ENCODE measurements at places on chromosomes 4 and X.

- no peak for DNase-seq
Observed at GRCh38 chrX:150959557-150959956, 23.6 kb upstream of the HMGB3 start.

GRCh38 chr4:8098506-8098905, 60.1 kb downstream of the ABLIM2 start:
- DNase-seq = no peak

DNA sequence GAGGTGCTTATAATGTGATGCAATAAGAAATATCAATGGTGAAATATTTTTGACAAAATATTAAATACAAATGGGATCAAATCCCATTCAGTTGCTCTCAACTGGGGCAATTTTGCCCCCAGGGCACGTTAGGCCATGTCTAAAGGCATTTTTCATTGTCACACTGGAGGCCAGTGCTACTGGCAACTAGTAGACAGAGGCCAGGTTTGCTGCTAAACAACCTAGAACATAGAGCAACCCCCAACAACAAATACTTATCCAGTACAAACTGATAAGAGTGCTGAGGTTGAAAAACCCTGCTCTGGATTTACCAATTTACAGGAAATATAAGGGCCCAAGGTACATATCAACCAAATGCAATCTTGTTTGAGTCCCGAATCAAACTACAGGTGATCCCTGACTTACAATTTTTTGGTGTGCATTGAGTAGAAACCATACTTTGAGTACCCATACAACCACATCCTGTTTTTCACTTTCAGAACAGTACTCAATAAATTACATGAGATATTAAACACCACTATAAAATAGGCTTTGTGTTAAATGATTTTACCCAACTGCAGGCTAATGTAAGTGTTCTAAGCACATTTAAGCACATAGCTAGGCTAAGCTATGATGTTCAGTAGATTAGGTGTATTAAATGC, 237.5 kb downstream of the HNRNPD start:
- DNase-seq = peak; percentile 15

DNA sequence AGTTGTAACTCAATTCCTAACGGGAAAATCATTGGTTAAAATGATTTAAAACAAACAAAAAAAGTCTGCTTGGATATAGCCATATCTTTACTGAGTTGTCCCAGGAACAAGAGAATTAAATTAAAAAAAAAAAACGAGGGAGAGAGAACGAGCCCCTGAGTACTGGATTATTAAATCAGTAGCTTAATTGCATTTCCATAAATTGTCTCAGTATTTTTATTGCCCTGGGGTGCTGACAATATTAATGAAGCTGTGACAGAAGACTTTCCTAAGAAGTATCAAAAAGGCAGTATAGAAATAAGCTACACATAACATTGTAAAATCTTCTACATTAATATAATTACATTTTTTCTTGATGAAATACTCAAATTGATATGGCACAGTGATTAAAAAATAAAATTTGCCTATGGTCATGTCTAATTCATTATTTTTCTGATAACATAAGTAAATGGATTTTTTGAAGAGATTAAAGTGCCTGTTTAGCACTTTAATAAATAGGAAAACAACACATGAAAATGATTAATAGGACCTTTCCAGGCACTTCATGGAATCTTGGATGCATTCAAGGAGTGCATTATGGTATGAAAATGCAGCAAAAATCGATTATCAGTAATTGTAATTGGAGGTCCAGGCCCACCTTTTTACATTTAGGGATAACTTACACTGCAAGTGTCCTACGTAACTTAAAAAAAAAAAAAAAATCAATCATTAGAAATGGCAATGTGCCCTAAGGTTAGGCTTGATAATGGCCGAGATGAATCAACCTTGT, 2233.4 kb downstream of the ARAP2 start:
- no peak for DNase-seq

- DNase-seq = no peak
Observed at GRCh38 chrX:45011131-45011530, 138.1 kb downstream of the KDM6A start.

- no peak for DNase-seq
Observed at GRCh38 chr4:180532691-180533090, 1710.5 kb upstream of the TENM3 start.

GRCh38 chr4:14091966-14092365, 464.4 kb upstream of the BOD1L1 start:
- no peak for DNase-seq

DNA sequence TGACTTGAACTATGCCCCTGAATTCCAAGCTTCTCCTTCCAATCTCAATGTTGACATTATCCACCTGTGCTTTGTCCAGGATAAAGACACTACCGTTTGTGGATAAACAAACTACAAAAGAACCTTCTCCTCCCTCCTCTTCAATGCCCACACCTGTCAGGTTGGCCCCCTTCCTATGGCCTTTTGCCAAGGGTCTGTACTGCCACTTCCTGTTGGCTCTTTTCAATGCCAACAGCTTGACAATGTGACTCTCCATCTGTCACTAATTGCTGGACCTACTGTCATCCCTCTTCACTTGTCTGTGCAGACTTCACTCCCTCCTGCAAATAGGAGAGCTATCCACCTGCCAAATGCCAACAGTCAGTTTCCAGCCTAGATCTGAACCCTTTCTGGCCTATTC, 35.8 kb upstream of the MID1 start:
- no peak for DNase-seq

All from OCI-LY7 (cell line).